GM06990 (cell line): ENCODE measurements at places on chromosomes 12 and 14.

DNA sequence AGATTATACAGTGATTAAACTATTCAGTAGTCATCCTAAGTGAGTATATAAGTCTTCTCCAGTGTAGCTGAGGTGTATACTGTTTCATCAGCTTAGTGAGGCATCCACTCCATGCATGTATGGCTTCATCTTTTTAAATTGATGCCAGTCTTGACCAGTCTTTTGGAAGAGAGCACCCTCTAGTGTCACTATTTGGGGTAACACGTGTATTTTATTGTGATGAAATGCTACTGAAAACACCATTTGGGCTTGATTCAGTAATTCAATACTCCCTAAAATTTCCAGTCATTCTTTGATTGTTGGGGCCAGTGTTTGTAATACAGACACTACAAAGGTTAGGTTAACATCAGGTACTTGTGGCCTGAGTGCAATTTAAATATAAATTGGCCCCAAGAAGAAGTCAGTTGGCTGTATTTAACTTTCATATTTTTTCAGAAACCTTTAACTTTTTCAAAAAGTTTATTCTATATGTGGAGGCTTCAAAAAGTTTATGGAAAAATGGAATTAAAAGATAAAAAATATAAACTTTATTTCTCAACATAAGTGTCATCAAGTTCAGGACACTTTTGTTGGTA, 35.3 kb downstream of the MIPOL1 start:
- no peak for DNase-seq

DNA sequence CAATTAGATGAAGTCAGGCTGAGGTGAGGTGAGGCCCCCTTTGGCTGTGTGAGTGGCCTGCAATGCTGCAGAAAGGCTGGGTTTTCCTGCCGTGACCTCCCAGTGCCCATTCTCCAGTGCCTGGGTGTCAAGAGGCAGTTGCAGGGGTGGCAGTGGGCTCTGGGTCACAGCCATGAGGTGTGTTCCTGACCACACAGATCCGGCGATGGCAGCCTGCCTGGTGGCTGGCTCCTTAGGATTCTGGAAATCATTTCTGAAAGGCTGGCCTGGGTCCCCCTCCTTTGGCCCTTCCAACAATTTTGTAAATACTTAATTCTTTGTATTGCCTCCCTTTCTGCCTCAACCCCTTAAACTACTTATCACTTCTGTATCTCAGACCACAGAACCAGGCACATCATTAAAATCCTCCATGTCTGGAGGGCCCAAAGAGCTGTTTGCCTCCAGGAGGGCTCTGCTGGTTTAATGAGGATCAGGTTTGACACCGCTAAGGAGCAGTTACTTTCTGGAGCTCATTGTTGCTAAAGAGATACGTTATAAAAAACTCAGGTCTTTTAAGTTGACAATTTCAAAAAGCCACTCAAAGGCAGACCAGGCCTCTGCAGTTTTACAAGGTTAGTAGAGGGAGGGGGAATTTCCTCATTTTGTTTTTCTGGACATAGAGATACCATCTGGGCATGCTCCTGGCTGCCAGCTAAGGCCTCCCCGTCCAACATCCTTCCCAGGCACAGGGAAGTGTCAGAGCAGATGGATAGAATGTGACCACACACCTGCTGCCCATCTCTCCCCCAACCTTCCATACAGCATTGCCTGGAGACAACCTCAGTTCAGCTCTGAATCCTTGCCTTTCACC, 204.4 kb downstream of the FOXN3 start:
- DNase-seq: no peak

DNA sequence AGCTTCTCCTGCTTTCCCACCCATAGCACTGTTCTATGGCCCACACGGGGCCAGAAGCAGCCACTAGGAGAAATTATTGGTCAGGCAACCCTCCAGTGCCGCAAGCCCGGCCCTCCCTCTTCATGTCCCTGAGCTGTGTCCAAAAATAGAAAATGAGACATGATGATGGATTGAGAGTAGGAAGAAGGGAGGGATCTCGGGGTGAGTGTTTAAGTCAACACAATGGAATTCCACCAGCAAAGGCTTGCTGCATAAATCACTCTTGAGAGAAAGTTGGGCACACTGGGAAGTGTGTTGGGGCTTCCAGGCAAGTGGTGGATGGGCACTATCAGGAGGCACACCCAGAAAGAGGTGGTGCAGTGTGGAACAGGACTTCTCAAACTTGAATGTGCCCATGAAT, 94.2 kb downstream of the LLPH start:
- DNase-seq: no peak

DNA sequence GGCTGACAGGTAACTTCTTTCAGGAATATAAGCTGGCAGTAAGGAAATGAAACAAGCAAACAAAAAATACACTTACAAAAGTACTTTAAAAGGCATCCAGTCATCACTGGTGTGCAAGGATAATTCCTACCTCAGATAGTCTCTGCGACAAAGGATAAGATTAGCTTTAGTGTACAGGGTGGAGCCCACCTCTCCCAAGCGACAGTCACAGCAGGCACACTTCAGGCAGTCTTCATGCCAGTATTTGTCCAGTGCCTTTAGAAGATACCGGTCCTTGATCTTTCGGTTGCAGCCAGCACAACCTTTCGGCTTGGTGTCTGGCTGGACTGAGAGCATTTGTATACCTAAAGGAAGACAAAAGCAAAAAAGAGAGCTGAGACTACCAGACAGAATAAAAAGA, 5.4 kb downstream of the LMO3 start:
- no peak for DNase-seq

DNA sequence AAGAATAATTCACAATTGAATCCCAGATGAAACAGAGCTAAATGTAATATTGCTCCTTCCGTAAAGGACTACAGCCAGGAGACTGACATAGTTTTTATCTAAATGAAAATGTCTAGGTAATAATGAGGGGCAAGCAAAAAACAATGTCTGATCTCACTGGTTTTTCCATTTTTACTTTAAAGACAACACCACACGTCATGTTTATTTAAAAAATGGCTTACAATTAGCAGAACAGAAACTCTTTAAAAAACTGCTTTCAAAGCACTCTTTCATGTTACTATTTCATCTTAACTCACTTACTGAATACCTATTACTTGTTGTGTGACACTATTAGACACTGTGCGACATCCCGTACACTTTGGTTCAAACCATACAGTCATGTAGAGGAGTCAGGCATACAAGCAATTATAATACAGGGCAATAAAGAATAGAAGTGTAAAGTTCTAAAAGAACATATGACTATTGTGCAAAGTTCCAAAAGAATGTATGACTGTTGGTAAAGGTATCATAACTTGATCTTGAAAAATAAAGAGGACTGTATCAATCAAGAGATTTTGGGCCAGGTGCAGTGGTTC, 9.1 kb downstream of the BTBD7 start:
- DNase-seq: no peak

DNA sequence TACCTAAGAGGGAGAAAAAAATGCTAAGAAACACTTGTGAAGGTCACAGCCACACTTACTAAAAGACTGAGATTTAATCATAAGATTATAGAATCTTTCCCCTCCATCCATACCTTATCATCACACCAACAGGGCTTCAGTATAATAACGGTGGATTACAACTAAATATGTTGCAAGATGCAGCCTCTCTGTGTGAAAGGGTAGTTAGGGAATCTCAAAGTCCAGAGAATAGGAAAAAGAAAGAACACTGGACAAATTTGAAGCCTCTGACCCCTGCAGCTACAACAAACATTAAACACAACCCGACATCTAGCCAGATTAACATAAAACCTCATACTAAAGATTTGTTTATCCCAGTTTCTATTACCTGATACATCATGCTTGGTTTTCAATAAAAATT, 181.0 kb downstream of the C12orf42 start:
- no peak for DNase-seq

GRCh38 chr14:92832137-92832700, 38.1 kb downstream of the GOLGA5 start:
- DNase-seq: no peak

DNA sequence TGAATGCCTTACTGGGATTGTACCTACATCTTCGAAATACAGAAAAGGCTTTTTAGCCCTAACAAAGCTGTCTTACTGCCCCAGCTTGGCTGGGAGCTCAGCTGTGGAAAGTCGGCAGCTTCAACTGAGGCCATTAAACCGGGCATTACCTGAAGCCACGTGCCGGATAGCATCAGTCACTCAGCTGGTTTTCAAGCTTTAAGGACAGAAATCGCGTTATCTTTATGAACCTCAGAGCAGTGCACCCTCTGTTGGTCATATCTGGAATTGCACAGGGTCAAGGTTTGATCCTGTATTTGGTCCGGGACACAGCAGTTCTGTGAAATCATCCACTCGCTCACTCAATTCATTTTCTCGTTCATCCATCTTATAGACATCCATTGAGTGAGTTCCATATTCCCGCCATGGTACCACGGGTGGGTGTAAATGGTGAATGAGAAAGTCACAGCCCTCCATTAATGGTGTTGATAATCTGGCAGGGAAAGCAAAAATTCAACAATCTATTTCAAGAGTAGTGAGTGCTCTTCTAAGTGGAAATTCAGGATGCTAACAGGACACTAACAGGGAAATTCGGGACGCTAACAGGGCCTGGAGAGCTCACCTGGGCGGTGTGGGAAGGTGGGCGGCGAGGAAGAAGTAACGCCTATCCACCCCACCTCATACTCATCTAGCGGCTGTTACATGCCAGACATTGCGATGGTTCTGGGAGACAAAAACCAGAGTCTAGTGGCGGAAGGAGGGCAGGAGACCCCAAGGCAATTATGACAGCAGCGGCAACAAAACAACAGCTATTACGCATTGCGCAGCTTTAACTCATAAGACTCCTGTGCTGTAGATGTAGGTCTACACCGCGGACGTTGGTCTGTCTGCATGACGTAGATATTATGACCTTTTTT, 60.6 kb upstream of the TCL1A start:
- DNase-seq: peak; percentile 13

- no peak for DNase-seq
These were observed 25.5 kb downstream of the GCH1 start for GRCh38 chr14:54877015-54877702.

DNA sequence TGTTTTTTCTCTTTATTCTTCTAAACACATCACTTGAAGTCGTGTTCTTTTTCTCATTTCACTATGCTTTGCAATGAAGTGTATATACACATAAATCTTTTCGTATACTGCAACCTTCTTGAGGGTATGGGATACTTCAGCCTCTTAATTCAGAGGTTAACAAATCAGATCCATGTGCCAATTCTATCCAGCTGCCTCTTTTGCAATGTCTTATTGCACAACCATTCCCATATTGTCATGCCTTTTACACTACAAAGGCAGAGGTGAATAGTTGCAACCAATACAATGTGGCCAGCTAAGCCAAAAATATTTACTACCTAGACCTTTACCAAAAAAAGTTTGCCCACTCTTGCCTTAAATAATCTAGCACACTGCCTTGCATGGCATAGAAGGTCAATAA, 224.5 kb upstream of the FOXG1 start:
- no peak for DNase-seq

DNA sequence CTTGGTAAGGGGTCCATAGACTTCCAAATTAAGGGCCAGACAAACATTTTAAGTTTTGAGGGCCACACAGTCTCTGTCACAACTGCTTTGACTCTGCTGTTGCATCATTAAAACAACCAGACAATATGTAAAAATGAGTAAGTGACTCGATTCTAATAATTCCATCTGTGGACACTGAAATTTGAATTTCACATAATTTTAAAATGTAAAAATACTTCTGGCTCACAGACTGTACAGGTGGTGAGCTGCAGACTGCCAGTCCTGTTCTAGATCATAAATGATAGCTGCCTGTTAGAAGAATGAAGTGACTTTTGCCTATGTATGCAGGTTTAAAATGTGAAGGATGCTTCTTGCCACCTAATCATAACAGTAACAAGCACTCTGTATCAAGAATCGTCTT, 15.7 kb downstream of the NUDT4 start:
- DNase-seq: no peak

- no peak for DNase-seq
These were observed 167.5 kb downstream of the MDGA2 start for GRCh38 chr14:47507861-47508260.

- DNase-seq: no peak
These were observed 40.9 kb downstream of the DAD1 start for GRCh38 chr14:22547948-22548750.

DNA sequence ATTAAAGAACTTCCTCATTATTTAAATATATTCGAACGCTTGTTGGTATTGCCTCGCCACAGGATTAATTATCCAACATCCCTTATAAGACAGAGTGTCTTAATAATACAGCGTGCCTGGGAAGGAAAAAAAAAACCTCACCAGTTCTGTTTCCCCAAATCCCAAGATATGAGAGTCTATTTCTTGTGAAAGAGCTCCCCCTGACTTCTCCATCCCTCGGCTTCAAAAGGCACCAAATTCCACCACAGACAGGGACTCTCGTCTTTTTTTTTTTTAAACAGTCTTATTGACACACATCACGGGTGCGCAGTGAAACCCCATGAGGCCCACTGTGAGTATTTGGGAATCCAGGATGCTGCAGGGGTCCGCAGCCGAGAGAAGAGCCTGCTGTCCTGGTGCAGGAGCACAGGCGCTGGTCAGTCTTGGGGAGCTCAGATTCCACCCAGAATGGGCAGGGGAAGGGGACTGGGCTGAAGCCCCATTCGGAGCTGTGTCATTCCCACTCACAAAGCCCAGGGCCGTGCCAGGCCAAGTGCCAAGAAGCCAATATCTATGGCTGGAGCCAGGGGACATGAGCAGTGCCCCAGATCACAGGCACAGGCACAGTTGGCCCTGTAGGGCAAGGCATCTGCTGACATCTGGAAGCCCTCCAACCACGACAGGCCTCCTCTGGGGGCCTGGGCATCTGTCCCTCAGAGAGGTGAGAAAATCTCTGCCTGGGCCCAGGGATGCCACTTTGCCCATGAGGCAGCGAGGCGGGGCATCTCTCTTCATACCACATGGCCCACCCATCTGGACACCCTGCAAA, 71.9 kb downstream of the BCL11B start:
- DNase-seq: no peak

DNA sequence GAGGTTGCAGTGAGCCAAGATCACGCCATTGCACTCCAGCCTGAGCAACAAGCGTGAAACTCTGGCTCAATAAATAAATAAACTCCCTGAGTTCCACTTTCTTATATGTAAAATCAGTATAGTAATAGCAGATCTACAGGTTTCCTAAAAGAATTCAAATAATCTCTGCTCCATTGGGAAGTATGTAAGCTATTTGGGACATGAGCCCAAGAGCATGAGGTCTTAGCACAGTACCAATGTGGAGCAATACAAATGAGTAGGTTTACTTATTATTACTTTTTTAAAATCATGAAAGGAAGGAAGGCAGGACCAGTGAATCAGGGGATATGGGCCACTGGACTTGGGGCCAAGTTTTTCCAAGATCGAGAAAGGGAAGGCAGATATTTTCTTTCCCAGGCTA, 216.9 kb upstream of the DIO2 start:
- no peak for DNase-seq

GRCh38 chr12:49296034-49296835, 1.3 kb downstream of the PRPH start:
- DNase-seq: peak; percentile 62

GRCh38 chr14:103372552-103373304, 12.5 kb upstream of the MARK3 start:
- no peak for DNase-seq
